Left ventricle myocardium superior (tissue), 1 donor: ENCODE measurements at places on chromosomes 2 and 18.

- DNase-seq: no peak
Measured at GRCh38 chr18:76679259-76679658, 143.1 kb upstream of the ZNF236 start.

GRCh38 chr2:151032741-151033191, 228.9 kb downstream of the RBM43 start:
- no peak for DNase-seq

- DNase-seq: no peak
Measured at GRCh38 chr2:177573120-177573519, 180.5 kb downstream of the AGPS start.

GRCh38 chr2:100984892-100985307, 17.2 kb upstream of the RPL31 start:
- peak; percentile 84 for DNase-seq

GRCh38 chr2:33810046-33810835, 211.1 kb upstream of the FAM98A start:
- no peak for DNase-seq

- DNase-seq: peak; percentile 33
Measured at GRCh38 chr2:227325839-227326195, 766 bp downstream of the MFF start.

GRCh38 chr2:176516051-176516602, 246.9 kb downstream of the MTX2 start:
- no peak for DNase-seq

GRCh38 chr2:99771681-99772333, 282.0 kb upstream of the REV1 start:
- peak; percentile 39 for DNase-seq

DNA sequence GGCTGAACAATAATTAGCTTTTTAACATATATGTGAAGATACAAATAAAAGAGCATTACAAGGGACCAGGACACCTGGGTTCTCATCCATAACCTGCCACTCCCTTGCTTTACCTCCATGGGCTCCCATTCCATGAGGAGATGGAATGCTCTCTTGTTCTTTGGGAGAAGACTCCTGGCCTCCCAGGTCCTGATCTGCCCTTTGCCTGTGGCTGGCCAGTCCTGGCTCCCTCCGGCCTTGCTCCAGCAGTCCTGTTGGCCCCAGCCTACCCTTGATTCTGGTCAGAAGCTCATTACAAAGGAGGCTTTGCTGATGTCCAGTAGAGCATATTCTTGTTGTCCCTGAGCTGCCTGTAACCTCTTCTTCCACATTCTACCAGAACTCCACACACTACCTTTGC, 60.3 kb downstream of the ADD2 start:
- DNase-seq: no peak

- no peak for DNase-seq
Measured at GRCh38 chr2:74671479-74671878, 17.4 kb downstream of the SEMA4F start.

DNA sequence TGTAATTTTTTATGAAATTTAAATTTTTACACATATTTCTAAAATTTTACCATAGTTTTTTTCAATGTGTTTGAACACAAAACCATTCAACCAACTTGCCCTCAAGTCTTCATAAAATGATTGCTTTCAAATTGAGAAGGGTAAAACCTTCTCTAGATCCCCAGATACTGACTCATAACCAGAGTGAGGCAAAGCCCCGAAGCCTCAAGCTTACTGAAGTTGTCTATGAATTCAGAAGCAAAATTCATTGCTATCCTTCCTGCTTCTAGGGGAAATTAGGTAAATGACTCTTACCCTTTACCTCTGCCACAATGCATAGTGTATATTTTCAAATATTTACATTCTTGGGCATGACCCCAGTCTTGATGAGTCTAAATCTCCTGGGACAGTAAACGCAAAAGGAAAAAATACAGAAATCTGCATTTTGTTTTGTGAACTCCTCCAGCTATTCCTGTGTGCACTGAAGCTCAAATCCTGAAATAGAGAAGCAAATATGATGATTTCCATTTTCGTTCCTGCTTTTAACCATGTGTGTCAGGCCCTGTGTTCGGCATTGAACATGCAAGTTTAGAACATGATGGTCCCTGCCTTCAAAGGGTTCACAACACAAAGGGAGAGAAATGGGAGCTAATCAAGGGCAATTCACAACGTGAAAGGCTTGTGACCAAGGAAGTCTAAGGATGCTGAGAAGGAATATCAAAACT, 246.3 kb downstream of the SUCLG1 start:
- DNase-seq: no peak

DNA sequence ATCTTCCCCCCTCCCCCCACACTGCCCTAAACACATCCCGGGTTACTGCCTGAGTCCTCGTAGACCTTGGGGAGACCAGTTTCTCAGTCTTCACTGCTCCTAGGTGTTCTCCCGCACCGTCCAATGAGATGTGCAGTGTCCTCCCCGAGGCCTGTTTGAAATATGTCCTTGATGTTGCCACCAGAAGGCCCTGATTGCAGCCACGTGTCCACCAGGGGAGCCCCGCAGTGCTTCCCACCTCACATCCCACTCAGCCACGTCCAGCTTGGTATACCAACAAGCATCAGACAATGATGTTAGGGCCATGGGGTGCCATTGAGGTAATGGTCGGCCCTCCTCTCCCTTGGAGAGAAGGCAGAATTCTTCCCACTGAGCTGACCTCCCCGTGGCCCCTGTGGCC, 38.7 kb downstream of the TCF7L1 start:
- no peak for DNase-seq

DNA sequence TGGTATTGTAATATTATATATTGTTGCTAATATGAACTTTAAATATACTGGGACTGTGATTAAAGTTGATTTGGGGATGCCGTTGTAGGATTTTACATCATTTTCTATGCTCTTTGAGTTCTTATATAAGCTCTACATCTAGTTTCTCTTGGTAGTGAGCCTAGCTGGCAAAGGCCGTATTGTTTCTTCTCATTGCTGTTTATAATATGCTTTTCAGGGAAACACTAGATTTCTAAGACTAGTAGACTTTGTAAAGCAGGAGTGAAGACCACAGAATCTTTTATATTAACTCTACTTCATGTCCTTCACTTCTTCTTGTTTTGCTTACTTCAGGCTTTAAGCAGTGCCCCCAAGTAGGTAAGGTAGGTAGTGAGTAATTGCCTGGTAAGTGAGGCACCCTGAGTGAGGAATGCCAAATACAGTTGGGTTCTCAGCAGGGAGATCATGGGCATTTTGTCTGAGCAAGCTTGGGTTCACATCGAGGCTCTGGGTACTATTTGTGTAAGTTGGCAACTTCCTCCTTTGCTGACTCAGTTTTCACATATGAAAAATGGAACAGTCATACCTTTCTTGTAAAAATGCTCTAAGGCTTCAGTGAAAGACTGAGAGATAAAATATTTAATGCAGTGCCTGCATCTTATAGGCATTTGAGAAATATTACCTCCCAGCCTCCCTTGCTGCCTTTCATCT, 96.4 kb downstream of the RNF144A start:
- no peak for DNase-seq

- no peak for DNase-seq
Measured at GRCh38 chr18:5973099-5973498, 77.8 kb upstream of the TMEM200C start.

GRCh38 chr18:46163091-46163490, 58.9 kb downstream of the HAUS1 start:
- no peak for DNase-seq

DNA sequence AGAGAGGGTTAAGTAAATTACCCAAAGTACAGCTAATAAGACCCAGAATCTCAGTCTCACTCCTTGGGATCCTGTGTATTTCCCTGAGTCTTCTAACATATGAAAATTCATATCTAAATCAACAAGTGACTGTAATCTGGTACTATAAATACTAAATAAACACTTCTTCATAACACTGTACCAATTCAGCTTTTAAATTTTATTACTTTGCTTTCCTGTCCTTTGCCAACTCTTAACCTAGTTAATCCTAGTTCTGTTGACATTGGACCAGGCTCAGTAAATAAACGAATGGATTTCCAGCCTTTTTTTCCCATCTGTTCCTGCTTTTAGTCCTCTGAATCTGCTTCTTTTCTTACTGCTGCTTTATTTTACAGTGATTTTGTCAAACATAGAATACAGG, 13.8 kb downstream of the MRPL35 start:
- no peak for DNase-seq

DNA sequence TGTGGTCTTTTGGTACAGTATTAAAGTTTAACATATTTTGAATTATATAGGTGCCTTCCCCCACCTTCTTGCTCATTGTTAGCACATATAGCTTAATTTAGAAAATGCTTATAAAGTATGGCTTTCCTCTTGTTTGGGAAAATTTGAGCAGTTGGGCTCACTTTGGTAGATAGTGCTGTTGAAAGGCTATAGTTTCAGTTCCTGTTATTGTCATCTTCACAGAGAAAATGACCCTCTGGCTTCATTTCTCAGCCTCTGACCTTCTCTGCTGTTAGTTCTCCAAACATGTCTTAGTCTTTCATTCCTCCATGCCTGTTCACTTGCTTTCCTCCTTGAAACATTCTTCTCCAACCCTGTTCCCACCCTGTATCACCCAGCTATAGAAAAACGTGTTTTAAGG, 200.6 kb downstream of the WDR7 start:
- no peak for DNase-seq

GRCh38 chr2:101125374-101125773, 25.8 kb downstream of the TBC1D8 start:
- no peak for DNase-seq

DNA sequence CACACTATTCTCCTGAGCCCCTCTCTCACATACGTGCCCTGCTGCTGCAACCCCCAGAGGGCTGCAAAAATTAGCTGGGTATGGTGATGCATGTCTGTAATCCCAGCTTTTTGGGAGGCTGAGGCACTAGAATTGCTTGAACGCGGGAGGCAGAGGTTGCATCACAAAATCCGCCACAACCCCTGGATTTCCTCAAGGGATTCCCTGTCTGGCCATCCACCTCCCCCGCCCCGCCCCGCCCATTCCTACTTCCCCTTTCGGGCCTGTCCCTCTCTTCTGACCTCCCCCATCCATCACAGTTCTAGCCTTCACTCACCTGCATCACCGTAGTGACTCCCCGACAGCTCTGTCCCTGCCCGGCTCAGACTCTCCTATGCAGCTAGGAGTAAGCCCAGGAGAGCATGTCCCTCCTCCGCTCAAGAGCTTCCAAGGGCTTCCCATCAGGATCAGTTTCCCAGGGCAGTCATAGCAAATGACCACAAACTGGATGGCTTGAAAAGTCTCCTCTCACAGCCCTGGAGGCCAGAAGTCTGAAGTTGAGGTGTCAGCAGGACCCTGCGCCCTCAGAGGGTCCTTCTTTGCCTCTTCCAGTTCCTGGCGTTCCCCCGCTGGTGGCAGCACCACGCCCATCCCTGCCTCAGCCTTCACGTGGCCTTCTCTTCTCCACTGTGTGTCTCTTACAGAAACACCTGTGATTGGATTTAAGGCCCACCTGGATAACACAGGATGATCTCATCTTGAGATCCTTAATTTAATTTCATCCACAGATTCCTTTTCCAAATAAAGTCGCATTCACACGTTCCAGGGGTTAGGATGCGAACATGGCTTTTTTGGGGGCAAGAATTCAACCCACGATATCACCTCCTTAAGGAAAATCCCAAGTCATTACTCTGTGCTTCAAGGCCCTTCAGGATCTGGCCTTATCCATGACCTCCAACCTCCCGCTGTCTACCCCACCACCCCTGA, 58.5 kb downstream of the HS1BP3 start:
- no peak for DNase-seq

DNA sequence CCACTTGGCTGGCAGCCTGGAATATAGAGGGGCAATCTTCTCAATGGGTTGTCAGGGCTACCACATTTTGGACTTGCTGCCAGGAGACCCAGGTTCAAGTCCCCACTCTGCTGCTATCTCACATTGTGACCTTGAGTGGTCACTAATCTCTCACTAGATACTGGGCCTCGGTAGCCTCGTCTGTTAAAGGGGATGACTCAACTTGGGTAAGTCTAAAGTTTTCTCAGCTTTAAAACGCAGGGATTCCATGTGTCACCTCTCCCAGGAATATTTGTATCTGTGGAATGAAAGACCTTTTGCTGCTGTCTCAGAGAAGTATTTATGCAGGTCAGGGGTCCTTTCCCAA, 86.3 kb downstream of the SEMA4F start:
- DNase-seq: no peak

DNA sequence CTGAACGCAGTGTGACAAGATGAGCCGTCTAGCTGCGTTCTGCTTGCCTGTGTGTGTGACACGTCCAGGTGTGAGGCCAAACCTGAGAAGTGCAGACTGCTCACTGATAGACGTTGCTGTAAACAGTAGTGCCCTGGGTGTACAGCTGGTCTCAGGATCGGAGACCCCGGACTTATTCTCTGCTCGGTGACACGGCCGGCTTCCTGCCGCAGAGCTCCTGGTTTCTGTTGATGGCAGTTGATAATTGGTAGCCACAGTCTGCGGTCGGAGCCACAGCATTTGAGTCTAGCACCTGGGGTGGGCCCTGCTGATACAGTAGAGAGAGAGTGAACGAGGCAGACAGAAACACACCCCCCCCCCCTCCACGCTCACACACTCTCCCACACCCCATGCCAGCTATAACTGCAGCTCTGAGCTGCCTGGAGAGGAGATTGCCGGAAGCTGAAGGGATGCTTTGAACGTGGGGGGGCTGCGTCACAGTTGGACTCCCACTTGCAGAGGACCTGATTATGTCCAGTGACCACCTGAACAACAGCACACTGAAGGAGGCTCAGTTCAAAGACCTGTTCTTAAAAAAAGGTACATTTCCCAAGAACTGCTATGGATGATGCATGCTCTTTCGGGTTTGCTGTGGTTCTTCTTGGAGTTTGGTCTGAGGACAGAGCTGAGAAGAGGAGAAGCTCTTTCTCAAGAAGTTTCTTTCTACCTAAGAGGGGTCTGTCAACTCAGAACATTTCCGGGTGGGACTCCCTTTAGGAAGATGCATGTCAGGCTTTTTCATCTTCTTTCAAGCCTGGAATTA, 114.0 kb downstream of the FAM210A start:
- DNase-seq: no peak

DNA sequence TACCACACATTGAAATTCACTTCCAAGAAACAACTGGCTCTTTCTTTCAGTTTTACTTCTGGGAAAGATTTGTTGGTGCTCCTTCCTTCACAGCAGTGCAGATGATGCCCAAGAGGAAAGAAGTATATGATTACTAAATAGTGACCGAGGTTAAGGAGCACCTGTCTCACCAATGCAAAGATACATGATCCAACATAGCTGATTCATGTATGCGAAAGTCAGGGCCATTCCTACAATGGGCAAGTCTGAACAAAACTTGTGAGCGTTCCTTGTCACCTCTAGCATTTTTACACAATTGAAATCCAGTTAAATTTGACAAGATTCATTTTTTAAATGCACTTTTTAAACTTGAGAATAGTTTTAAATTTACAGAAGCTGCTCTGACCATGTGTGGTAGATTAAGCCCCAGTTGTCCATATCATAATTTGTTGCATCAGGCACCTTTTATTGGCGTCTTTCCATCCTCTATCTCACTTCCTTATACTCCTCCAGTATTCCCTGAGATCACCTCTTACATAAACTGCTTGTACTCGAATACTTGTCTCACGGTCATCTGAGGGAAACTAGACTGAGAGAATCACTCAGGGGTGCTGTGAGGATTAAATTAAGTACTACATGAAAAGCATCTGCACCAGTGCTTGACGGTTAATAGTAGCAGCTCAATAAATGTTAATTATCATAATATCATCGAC, 438.8 kb upstream of the CDH20 start:
- no peak for DNase-seq

- peak; percentile 91 for DNase-seq
Measured at GRCh38 chr2:96907115-96908041, 37.5 kb upstream of the SEMA4C start.

- DNase-seq: no peak
Measured at GRCh38 chr2:14978845-14979244, 346.3 kb downstream of the LRATD1 start.
